IPS-NIHi11 (cell line): ENCODE measurements at places on chromosomes 16 and 17.
A peak's percentile ranks its signal among the peaks of the same experiment; 100 is the strongest.

DNA sequence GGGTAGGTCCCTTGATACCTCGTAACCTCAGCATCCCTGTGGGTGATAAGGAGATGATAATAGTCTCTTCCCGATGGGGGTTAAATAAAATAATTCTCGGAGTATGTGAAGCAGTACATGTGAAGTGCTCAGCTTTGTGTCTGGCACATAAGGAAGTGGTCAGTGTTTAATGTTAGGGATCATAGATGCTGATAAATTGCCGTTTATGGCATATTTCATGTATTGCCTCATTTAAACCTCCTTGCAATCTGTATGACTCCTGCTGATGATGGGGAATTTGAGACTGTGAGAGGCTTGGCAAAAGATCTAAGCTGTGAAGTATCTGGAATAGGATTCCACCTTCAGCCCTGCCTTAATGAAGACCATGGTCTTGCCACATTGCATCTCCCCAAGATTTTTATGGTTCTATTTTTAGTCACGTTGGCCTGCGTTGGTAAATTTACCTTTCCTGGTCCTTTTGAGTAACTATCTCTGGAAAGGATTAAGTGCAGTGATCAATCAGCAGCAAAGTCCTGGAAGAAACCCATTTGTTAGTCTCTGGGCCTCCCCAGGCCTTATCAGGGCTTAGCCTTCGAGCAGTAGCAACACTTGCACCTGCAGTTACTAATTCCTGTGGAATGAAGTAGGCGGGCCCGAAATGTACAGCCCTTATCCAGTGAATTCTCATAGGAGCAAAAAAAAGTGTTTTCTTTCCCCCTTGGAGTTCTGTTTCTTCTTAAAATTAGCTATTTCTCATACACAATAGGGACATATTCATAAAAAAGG is 144.9 kb downstream of the WWOX start:
- no peak for DNase-seq

DNA sequence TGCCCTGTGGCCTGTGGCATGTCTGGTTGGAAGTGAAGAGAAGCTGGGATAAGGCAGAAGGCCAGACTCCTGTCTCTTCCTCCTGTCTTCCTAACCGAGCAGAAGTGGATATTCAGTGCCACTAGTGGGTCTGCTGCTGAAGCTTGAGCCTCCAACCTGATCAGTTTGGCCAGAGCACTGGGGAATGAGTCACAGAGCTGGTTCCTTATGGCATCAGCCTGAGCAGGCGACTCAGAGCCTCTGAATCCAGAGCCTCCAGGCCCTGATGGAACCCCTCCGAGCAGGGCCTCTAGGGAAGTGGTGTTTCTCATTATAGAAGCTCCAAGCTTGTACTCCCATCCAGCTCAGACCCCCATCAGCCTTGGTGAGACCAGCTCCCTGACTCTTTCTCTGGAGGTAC is 2.0 kb downstream of the WSCD1 start:
- DNase-seq = no peak

DNA sequence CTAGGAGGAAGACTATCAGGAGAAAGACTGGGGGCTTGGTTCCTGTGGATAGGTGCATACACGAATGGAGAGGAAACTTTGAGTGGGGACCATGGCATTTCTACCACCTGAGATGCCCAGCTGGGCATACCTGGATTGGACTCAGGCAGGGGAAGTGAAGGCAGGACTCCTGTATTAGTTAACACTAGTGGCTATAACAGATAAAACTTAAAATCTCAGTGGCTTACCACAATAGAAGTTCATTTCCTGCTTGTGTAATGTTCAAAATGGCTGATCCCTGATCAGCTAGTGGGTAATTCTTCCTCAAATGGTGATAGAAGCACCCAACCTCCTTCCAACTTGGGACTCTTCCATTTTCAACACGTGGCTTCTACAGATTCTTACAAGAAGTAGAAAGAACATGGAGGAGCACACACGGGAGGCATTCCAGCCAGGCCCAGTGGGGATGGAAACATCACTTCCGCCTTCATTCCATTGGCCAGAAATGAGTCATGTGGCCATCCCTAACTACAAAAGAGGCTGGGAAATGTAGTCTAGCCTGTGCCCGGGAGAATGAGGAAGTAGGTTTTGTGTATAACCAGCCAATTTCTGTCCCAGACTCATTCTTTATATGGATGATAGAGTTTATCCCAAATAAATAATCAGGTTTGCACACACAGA is 112.1 kb downstream of the UTP18 start:
- peak; percentile 71 for DNase-seq

- DNase-seq = no peak
Observed at GRCh38 chr17:38447502-38448085, 19.3 kb downstream of the ARHGAP23 start.

DNA sequence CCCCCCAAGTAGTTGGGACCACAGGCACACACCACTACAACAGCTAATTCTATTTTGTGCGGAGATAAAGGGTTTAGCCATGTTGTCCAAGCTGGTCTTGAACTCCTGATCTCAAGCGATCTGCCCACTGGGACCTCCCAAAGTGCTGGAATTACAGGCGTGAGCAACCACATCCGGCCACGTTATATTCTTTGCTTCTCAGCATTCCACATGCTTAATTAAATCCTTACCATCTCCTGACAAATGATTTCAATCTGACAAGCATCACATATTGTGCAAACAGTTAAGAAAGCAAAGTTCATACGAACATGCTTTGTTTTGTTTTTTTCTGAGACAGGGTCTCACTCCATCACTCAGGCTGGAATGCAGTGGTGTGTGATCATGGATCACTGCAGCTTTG is 18.2 kb downstream of the HIGD1B start:
- no peak for DNase-seq

GRCh38 chr17:43211480-43212402 is at the start of gene TMEM106A:
TSS of gene TMEM106A (plus strand) at chr17:43211875. CDS start at chr17:43213042, 1,167 bp downstream.
- DNase-seq = peak; percentile 93

GRCh38 chr17:68924793-68925720 is 30.1 kb downstream of the ABCA8 start:
- no peak for DNase-seq

GRCh38 chr17:77372444-77373298 is 231.9 kb downstream of the SEC14L1 start:
- peak; percentile 90 for DNase-seq

- DNase-seq = no peak
Observed at GRCh38 chr16:3328643-3329042, 23.3 kb downstream of the ZNF75A start.

DNA sequence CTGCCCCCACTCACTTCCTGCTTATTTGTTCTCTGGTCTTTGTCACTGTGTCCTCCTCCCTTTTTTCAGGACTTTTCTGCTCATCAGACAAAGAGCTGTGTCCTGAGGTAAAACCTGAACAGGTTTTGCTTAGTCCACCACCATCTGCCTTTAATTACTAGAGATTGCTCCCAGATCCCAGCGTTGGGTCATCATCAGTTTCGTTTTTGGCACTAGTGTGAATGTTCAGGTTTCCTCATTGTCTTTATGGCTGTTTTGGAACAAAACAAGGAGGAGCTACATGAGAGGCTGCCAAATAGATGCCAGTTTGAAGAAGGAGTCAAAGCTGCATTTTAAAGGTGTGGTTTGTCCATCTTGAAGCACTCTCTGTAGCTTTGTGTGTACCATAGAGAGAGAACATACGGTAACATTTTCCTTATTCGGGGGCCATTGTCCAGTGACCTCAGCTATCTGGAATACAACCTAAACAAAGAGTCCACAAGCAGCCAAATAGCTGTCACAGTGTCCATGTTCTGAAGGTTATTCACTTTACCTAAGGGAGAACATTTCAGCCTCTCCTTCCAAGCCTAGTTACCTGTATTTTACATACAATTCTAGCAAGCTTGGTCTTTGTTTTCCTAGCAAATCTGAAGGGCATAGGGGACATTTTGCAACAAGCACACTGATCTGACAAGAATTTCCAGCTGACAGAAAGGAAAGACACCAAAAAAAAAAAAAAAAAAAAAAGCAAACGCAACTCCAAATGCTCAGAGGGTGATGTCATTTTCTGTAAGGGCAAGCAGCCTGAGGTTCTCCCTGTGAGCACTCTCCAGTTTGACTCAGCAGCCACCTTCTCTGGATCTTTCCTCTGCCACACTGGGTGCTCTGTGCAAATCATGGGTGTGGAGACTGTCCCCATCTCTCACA is 196.1 kb downstream of the NTN1 start:
- DNase-seq = no peak

DNA sequence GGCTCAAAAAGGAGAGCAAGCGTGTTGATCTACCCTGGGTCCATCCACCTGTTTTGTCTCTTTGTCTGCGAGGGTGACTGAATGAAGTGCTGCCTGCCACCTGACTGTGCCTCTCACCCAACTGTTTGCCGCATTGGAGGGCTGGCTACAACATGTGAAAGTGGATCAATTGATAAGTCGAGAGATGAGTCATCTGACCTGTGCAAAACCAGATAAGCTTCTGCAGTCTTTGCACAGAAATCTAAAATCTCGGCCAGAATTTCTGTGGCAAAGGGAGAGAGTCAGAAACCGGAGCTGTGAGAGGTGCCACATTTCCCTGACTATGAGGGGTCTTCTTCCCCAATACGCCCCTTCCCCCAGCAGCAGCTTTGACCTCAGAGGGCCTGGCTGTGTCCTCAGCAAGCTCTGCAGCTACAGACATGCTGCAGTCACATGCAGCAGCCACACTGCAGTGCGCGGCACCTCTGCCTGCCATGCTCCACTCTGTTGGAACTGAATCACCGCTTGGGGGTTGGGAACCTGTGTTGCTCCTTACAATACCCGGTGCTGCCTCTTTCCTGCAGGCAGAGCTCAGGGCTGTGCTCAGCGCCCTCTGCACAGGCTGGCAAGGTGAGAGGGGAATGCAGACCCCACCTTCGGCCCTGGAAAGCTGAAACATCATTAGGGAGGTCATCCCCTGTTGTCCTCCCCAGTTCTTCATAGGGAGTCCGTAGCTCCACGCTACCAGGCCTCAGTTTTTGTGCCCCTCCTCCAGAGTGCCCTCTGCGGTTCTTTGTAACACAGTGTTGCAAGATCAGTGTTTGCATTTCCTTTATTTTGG is 16.2 kb upstream of the HAS3 start:
- DNase-seq = no peak

DNA sequence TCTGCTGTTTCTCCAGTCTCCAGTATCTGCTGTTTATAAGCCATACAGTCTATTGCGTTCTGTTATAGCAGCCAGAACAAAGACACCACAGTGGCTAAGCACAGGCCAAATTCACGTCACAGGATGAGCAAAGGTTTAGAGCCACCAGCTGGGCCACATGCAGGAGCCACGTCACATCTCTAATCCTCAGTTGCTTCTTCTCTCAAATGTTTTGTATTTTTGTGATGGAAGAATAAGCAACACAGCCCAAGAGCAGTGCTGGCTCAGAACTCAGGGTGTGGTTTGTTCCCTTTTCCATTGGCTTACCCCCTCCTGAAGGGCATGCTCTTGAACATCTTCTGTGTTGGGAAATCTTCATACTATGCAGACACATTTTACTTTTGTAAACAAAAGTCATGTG is 309.4 kb upstream of the CDH5 start:
- no peak for DNase-seq

GRCh38 chr17:21524211-21524591 is 148.0 kb downstream of the KCNJ12 start:
- no peak for DNase-seq

GRCh38 chr16:86124321-86124720 is 225.4 kb downstream of the IRF8 start:
- DNase-seq = no peak

- DNase-seq = peak; percentile 28
Observed at GRCh38 chr16:69286941-69287713, 24.0 kb upstream of the VPS4A start.

DNA sequence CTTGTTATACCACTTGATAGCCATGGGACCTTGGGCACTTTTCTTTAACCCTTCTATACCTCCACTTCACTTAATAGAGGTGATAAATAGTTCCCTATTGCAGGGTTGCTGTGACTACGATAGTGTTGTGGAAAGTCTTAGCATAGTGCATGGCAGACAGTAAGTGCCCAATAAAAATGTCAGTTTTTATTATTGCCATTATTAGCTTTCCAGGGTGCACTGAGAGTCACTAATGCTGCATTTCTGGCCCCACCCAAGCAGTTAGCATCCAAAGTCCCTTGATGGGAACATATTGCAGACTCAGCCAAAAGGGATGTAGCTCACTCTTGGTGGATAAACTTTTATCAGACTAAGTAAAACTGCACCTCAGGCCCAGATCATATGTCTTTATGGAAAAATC is 41.5 kb upstream of the TEKT3 start:
- DNase-seq = no peak

- peak; percentile 81 for DNase-seq
Observed at GRCh38 chr17:44095647-44096496, 25.3 kb downstream of the G6PC3 start.

DNA sequence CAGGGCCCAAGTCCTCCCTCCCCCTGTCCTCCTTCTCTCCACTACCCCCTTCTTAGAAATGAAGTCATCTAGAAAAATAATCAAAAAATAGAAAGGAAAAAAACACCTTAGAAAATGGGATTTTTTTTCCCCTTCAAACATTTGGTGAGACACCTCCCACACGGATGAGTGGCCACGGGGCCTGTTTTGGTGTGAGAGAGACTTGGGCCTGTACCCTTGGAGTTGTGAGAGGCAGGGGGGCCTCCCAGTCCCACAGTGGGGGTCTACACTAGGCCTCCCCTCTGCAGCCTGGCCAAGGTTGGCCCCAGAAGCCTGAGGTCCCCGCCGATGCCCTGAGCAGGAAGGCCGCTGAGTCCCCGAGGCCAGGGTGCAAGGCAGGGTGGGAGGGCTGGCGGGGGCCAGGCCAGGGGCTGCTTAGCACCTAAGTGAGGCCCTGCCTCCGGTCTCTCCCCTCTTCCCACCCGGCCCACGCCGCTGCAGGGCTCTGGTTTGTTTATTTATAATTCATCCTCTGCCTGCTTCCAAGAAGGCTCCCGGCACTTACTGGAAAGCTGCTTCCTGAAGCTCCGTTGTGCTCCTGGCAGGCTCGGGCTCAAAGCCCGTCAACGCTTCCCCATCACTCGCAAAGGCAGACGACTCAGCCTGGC is 26.4 kb downstream of the NPTX1 start:
- DNase-seq = no peak

- DNase-seq = peak; percentile 93
Observed at GRCh38 chr17:31842195-31843069, 16.6 kb downstream of the COPRS start.

- DNase-seq = no peak
Observed at GRCh38 chr17:83005639-83006038, 73.8 kb upstream of the METRNL start.

GRCh38 chr16:17271687-17272086 is 199.1 kb downstream of the XYLT1 start:
- no peak for DNase-seq

DNA sequence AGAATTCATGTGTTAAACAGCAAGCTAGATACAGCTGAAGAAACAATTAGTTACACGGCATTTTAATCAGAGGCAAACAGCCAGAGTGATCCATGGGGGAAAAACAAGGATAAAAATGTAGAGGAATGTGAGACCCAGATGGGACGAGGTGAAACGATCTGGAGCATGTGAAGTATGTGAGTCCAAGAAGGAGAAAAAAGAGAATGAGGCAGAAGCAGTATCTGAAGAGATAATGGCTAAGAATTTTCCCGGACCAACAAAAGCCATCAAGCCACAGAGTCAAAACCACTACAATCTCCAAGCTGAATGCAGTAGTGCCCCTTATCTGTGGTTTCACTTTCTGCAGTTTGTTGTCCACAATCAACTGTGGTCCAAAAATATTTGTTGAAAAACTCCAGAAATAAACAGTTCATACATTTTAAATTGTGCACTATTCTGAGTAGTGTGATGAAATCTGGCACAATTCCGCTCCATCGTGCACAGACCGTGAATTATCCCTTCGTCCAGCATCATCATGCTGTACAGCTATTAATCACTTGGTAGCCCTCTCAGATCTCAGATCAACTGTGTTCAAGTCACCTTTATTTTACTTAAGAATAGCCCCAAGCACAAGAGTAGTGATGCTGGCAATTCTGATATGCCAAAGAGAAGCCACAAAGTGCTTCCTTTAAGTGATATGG is 18.8 kb downstream of the MYH10 start:
- no peak for DNase-seq
